ENCODE measurements at places on chromosomes 4 and X.

DNA sequence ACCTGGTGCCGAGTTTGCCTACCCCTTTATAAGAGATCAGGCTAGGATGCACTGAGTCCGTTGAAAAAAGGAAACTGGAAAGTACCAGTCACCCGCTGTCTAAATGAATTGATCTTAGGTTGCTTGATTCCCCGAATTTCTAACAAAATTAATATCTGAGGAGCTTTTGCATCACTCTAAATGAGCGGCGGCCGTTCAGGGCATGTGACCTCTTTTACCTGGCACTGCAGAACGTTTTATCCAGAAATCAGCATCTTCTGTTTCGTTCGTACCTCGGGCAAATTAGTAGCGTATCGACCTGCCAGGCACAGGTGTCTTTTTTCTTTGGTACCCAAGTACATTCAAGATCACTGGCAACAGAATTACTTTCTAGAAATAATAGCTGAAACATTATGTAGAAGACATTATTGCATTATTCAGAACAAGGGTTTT is 876 bp downstream of the KLHL2 start:
- DNase-seq, result no peak

DNA sequence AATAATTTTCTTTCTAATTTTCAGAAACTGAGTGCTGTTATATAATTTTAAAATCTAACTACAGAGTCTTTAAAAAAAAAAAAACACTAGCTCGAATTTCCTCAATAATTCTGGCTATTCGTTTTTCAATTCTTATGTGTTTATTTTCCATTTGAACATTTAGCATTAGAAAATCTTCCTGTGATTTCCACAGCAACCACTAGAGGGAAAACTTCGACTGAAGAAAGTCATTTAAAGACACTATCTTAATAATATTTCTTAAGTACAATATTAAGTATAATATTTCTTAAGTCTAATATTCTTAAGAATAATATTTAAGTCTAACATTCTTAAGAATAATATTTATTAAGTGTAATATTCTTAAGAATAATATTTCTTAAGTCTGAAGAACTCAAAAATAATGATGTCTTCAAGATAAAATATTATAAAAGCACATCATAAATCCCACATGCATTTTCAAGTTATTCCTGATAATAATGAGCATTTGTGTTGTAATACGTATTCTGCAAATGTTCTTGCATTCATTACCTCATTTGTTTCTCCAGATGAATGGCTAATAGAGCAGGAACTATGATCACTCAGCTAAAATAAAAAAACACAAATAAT is 118.4 kb upstream of the WDR17 start:
- DNase-seq, result no peak

- DNase-seq, result no peak
Measured at GRCh38 chr4:70816894-70817293, 22.8 kb downstream of the GRSF1 start.

DNA sequence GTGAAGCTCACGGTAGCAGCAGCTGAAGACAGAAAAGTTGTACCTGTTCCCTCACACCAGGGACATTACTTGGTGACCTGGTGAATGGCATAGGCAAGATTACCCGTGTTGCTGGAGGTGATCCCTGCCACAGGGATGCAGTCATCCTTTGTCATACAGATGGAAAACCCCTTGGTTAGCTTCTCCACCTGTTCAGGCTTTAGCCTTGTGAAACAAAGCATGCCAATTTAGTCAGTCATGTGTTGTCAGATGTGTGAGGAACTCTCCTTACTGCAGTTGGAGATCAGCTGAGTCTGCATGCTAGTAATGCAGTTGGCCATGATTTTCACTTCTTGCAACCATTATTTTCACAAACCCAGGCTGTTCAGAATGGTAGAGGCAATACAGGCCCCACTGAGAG is 41.0 kb downstream of the AMELX start:
- no peak for DNase-seq

GRCh38 chrX:37350034-37350365 is 836 bp downstream of the PRRG1 start:
- no peak for DNase-seq

DNA sequence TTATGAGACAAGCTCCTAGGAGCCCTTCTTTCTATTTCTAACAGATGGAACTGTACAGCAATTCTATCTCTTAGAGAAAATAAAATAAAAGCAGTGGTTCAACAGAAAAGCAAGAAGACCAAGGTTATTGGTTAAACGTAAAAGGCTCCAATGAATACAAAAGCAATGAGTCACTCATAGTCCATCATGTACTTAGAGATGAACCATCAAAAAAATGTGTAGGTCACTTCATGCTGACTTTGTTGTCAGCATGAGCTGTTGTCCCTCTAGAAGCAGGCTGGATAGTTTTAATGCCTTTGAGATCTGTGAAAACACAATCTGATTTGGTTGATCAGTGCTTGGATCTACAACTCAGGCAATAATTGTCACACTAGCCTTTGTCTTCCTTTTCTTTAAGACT is 378.6 kb upstream of the ANXA10 start:
- no peak for DNase-seq

GRCh38 chr4:15164571-15164970 is 162.3 kb downstream of the CPEB2 start:
- no peak for DNase-seq

DNA sequence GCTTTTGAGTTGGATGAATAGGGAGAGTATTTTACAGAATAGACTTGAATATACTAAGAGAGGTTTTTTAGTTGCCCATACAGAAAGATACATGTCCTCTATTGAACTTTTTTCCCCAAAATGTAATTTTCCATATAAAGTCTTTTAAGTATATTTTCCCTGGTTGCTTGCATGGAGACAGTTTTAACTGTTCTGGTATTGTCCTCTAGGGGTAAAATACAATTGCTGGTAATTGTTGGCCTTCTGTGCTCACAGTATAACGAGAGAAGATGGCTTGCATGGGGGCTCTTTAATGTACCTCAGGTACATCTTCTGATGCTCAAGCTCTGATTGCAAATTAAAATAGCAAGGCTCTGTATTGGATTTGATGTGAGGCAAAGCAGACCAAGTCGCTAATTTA is 136.1 kb downstream of the ARX start:
- no peak for DNase-seq

DNA sequence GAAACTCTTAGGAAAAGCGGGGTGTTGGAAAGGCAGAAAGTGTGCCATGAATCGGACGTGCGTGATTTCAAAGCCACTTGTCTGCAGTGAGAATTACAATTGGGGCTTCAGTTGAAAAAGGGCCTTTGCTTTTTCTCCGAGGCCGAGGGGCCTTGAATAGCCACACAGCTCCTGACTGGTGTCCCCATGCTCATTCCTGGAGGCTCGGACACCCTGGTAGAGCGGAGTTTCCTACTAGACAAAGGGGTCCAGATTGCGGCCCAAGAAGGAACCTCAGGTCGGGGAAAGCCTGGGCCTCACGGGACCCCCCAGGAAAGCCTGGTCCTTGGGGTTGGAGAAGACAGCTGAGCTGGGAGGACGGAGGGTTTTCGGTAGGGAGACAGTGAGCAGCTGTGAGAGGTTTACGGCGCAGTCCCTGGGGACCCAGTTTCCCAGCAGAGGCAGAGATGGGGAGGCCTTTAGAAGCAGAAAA is 3.0 kb upstream of the SHOX start:
- no peak for DNase-seq

DNA sequence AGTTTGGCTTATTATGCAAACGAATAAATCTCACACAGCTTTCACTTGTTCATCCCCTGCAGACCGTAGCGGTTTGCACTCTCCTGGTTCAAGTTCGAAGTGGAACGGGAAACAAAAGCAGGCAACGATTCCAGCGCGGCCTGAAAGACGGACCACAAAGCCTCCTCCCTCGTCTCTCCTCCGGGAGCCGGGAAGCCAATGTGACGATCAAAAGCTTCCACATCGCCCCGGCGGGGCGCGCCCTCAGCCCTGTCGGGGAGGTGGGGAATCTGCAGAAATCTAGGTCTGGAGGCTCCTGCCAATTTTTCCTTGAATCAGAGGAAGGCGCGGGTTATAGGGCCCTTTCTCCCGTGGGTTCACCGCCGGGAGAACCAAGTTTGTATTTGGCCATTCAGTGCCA is 16.9 kb upstream of the ZIC3 start:
- no peak for DNase-seq

DNA sequence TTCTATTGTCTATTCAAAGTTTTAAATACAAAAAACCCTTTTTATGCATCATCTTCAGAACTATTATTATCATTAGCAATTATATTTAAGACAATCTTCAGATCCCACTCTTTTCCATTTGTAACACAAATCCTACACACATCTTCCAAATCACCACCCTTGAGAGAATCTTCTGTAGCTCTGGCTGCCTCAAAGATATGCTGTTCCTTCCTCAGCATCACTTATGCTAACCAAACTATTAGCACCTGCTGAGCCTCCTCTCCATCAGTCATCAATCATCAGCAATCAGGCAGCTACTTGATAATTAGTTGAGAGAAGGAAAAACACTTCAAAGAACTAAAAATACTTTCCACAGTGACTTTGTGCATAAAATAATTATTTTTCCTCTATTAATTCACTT is 1082.2 kb downstream of the C4orf33 start:
- DNase-seq, result no peak

GRCh38 chr4:154314248-154314647 is 177.4 kb downstream of the DCHS2 start:
- DNase-seq, result no peak

- DNase-seq, result no peak
Measured at GRCh38 chrX:103488332-103488731, 31.0 kb downstream of the RAB40A start.

DNA sequence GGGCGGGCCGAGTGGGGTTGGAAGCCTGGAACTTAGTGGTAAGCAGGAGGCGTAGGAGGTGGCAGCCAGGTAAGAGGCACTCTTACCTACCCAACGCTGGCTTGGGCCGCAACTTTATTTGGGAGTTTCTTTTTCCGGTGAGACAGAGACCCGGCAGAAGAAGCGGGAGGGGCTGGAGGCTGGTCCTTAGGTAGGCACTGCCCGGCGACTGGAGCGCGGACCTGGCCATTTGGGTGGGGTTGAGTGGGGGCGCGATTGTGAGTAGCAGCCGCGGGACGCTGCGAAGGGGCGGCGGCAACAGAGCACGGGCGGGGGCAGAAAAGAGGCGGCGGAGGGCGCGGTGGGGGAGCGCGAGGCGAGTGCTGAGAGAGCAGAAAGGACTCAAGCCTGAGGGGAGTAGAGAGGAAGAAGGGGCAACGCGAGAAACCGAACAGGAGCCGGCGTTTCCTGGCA is 334 bp upstream of the POU4F2 start:
- no peak for DNase-seq

- DNase-seq, result peak; percentile 78
Measured at GRCh38 chrX:40176351-40177116, 78.8 kb upstream of the BCOR start.

DNA sequence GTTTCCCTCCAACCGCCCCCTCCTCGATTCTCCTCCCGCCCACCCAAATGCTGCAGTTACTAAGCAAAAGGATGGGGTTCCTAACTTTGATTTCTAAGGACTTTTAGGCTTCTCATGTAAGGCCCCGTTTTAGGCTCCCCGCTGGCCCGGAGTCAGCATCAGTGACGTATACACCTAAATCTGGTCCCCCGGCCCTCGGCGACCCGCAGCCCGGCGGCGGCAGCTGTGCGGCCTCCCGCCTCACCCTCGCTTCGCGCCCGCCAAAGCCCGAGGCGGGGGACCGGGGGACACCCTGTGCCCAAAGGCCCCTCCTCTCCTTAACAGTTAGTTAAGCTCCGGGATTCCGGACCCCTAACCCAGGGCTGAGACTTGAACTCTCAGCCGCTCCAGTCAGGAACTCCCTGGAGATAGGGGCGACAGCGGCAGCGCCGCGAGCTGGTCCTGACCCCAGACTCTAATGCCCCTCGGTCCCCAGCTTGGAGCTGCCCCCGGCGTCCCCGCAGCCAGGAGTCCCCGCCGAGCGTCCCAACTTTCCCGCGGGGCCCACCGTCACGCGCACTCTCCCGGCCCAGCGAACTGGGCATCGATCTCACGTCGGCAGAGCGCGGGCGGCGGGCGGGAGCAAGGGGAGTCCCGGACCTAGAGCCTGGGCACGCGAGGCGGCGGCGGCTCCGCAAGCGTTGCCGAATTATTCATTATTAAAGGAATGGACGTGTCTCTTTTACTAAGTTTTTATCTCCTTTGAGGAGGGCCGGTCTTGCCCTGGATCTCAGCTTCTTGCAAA is 1.5 kb upstream of the NR3C2 start:
- DNase-seq, result peak; percentile 43

DNA sequence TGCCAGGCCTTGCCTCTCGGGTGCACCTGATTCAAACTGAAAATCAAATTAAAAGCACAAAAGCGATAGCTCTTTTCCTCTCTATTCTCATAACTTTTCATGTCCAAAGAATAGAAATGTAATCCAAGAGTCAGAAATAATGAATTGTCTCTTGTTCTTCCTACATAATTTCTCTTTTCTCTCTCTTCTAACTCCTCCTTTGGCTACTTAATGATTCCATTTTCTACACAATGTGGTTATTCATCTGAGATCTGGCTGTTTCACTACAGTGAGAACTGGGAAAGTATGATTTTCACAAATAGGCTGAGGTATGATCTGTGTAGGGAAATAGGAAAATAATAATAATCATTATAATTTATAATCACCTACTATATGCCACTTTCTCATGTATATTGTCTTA is 703.5 kb downstream of the PDHA2 start:
- DNase-seq, result no peak

GRCh38 chr4:107299646-107300045 is 263.5 kb upstream of the DKK2 start:
- DNase-seq, result no peak

DNA sequence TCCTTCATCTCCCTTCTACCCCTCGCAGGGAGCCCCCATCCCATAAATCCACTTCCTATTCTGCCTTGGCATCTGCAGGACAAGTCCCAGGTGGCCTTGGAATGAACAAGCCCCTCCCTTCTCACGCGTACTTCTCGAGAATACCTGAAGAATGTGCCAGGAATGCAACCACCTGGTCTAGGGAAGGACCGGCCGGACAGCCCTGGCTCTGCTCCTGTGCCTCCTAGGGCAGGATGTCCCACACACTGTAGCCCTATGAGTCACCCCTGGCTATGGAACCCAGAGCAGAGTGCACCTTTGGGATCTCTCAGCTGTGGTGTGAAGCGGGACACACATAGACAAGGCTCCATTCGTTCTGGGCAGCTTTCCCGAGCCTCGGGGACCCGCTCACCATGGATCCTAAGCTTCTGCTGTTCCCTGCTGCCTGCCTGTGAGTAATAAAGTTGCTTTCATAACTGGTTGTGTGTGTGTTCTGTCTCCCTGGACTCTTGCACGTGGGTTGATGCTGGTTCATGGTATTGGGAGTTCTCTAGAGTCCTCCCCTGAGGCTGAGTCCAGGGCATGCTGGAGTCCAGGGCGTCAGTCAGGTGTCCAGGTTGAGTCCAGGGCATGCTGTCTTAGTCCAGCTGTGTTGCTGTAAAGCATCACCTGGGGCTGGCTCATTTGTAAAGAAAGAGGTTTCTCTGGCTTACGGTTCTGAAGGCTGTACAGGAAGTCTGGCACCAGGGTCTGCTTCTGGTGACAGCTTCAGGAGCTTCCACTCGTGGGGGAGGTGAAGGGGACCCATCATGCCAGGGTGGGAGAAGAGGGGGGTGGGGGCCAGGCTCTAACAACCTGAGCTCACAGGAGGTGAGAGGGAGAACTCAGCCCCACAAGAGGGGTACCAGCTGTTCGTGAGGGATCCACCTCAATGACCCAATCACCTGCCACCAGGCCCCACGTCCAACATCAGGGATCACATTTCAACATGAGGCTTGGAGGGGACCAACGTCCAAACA is 7.4 kb upstream of the PDE6B start:
- no peak for DNase-seq

Data from stimulated activated CD4-positive, alpha-beta T cell treated with anti-CD3 and anti-CD28 coated beads, Interleukin-2, amount 100 ng/mL, for 24 hours (primary cell).